ENCODE measurements at places on chromosomes 13 and 19. TPM values are rescaled to one million over a fixed set of nuclear protein-coding genes. Genes with fewer than 3 reads are reported as not detected.

The THSD1 gene
- 13.7 TPM for total RNA-seq

DNA sequence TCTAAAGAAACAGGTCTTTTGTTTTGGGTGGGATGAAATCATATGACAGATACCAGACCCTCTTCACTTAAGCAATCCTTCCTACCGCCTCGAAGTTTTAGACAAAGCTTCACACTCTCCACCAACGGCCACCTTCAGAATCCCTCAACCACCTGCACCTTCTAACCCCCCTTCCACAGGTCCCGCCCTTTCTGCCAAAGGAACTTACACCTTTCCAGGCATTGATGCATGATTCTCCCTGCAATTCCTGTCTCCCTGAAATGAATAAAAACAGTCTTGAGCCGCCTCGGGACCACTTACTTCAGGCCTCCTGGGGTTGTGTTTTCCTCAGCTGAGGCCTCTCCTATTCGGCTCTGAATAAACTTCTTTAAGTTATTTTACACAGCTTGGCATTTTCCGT, 859 bp downstream of the ZNF433 start:
- peak; percentile 53 for DNase-seq

- peak; percentile 92 for DNase-seq
These were observed 3.2 kb downstream of the KLF16 start for GRCh38 chr19:1860042-1860775.

DNA sequence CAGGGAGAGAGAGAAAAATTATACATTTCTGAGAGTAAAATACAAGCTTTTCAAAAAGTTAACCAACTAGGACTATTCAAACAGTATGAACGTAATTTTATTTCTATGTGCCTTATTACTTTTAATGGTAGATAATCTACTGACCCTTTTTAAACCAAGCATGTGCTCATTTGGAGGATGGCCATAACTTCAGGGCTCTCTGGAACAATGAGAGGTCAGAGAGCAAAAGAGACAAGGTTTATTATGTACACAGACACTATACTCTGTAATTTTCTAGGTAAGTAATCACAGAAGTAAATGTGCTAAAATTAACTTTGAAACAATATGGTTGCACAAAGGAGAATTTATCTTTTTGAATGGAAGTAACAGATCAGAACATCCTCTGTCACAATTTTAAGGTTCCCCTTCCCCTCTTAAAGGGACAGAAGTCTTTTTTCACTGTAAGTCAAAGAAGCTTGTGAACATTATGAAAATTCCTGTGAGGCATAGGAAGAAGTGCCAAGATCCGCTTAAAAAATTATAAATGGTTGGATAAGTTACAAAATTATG, 1.0 kb downstream of the POSTN start:
- peak; percentile 74 for DNase-seq

- DNase-seq, result peak; percentile 32
These were observed at the start of gene CYP4F3 for GRCh38 chr19:15640294-15640903. Gene CYP4F3 (plus strand): TSS chr19:15640897. CDS start chr19:15641416, 519 bp downstream.

Measured in lung (tissue), 17 donors.